ENCODE measurements at places on chromosomes 6 and 20. TPM values are rescaled to one million over a fixed set of nuclear protein-coding genes. Genes with fewer than 3 reads are reported as not detected.

- no peak overlapping the region for H3K27ac ChIP-seq
- no peak for DNase-seq
- peak overlapping the region; percentile 51 for H3K4me3 ChIP-seq
Measured at GRCh38 chr20:2207770-2208097, 88.1 kb upstream of the TGM3 start.

GRCh38 chr6:79138146-79138545, 60.1 kb upstream of the PHIP start:
- DNase-seq: no peak
- H3K27ac ChIP-seq: no peak overlapping the region
- H3K27me3 ChIP-seq: no peaks in the 10 kb centered on the region
- H3K36me3 ChIP-seq: no peaks in the 10 kb centered on the region
- H3K4me3 ChIP-seq: no peak overlapping the region

GRCh38 chr6:127737009-127737486, 160.1 kb downstream of the C6orf58 start:
- no peaks in the 10 kb centered on the region for H3K27me3 ChIP-seq
- no peak overlapping the region for H3K27ac ChIP-seq
- peak; percentile 36 for DNase-seq
- H3K36me3 ChIP-seq: no peaks in the 10 kb centered on the region
- H3K4me1 ChIP-seq: no peaks in the 10 kb centered on the region

LY6G6C gene
- polyA plus RNA-seq: 0.39 TPM

DNA sequence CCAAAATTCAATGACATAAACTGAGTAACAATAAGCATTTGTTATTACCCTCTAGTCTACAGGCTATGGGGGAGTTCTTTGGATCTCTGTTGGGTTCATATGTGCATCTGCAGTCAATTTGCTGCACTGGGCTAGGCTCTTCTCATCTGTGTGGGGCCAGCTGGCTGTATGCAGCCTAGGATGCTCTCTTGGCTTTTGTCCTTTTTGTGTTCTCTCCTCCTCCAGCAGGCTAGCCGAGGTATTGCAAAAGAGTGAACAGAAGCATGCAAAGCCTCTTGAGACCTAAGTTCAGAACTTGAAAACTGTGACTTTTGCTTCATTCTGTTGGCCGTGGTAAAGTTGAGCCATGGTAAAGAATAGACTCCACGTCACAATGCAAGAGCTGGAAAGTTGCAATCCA, 62.8 kb upstream of the FOXO3 start:
- H3K36me3 ChIP-seq: no peaks in the 10 kb centered on the region
- DNase-seq: no peak
- H3K27me3 ChIP-seq: no peaks in the 10 kb centered on the region
- H3K27ac ChIP-seq: no peak overlapping the region

- H3K4me3 ChIP-seq: no peak overlapping the region
- no peaks in the 10 kb centered on the region for H3K4me1 ChIP-seq
- DNase-seq: no peak
- H3K27me3 ChIP-seq: peaks cover 40% of the 10 kb centered on the region
Measured at GRCh38 chr20:62578294-62578897, 63.9 kb upstream of the SLCO4A1 start.

- no peaks in the 10 kb centered on the region for H3K4me1 ChIP-seq
- no peak overlapping the region for H3K27ac ChIP-seq
- no peak for DNase-seq
- no peaks in the 10 kb centered on the region for H3K36me3 ChIP-seq
- no peaks in the 10 kb centered on the region for H3K27me3 ChIP-seq
Measured at GRCh38 chr20:13486694-13487093, 152.0 kb downstream of the TASP1 start.

- H3K27ac ChIP-seq: no peak overlapping the region
- H3K4me1 ChIP-seq: no peaks in the 10 kb centered on the region
- no peaks in the 10 kb centered on the region for H3K36me3 ChIP-seq
- no peak for DNase-seq
- no peaks in the 10 kb centered on the region for H3K27me3 ChIP-seq
Measured at GRCh38 chr6:120872262-120872578, 462.1 kb downstream of the TBC1D32 start.

OVOL2 gene
- polyA plus RNA-seq: 10.5 TPM

DNA sequence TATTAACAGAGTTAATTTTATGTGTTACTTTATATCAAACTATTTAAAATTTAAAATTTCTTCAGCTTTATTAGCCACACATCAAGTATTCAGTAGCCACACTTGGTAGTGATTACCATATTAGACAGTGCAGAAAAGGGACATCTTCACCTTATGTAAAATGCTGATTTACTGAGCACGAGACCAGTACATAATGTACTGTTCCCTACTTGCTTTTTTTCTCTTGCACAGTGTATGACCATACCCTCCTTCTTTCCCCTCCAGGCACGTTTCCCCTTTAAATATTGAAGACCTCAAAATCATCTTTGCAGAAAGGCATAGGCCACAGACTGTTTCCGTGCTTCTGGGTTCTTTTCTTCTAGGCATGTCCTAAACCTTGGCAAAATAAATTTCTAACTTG, 17.9 kb downstream of the DSTN start:
- peaks cover 40% of the 10 kb centered on the region for H3K4me1 ChIP-seq
- H3K27me3 ChIP-seq: no peaks in the 10 kb centered on the region
- no peak overlapping the region for H3K4me3 ChIP-seq
- no peak for DNase-seq
- H3K27ac ChIP-seq: no peak overlapping the region

- no peaks in the 10 kb centered on the region for H3K27me3 ChIP-seq
- peak; percentile 79 for DNase-seq
- no peaks in the 10 kb centered on the region for H3K36me3 ChIP-seq
- H3K4me3 ChIP-seq: no peak overlapping the region
Measured at GRCh38 chr6:39572661-39573340, 152.4 kb downstream of the KIF6 start.

SLC16A10 gene
- polyA plus RNA-seq: 9.7 TPM

GRIK2 gene
- 0.69 TPM for polyA plus RNA-seq

GRCh38 chr6:132863895-132864294, 49.5 kb downstream of the RPS12 start:
- H3K4me1 ChIP-seq: no peaks in the 10 kb centered on the region
- H3K36me3 ChIP-seq: no peaks in the 10 kb centered on the region
- H3K27ac ChIP-seq: no peak overlapping the region
